ENCODE measurements at places on chromosomes 2 and 18.

DNA sequence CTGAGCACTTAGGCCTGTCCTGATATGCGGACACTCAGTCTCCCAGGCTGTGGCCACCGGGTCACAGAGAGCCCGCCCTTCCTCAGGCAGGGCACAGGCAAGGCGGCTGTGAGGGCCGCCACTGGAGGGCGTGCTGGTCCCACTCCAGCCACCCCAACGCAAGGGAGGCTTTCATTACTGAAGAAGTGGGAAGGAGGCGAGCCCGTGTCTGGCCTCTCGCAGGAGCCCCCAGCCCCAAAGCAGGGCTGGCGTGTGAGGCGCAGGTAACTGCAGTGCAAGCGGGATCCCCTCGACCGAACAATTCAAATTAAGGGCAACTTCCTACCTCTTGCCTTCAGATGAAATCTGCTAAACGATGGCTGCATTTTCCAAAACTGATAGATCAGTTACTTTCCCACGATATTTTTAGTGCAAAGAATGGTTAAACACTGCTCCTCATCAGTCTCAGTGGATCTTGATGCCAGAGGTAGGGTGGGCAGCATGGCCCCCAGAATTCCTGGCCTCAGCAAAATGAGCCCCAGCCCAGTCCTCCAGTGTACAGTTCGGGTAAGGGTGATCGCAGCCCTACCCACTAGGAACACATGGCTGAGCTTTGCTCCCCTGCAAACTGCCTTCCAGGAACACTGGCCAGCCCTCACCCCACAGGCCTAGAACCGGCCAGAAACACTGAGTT lies 97.2 kb downstream of the SEPTIN10 start:
- DNase-seq = peak; percentile 29

GRCh38 chr2:232652505-232652851 lies 19.1 kb downstream of the EFHD1 start:
- no peak for DNase-seq

DNA sequence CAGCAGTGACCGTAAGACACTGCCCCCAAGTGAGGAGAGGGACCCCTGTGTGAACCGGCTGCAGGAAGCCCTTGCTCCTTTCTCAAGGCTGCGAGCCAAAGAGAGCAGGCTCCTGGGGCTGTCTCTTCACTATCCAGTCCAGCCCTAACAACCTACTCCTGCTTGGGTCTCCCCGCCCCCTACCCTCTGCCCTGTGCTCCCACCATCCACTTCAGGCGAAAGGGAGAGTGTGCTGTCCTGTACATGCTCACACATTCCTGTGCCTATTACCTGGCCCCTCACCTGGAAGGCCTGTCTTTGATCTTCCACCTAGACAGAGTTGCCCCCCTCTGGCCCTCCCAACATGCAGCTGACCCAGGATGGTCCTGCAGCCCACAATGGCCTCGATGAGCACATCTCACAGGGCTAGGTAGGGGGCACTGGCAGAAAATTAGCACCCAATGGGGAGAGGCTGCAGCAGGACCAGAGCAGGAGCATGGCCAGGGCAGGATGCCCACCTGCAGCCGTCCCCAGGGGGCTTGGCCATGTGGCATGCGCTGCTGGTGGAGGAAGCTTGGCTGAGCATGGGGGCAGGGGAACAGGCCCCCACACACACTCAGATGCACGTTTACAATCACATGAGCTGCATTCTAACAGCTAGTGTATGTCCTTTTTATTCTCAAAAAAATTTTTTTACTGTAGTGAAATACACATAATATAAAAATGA lies 93.5 kb downstream of the POLR1A start:
- no peak for DNase-seq

GRCh38 chr2:218444692-218445357 lies 25.9 kb downstream of the VIL1 start:
- DNase-seq = no peak

GRCh38 chr2:10876394-10876793 lies 35.3 kb upstream of the KCNF1 start:
- DNase-seq = no peak

DNA sequence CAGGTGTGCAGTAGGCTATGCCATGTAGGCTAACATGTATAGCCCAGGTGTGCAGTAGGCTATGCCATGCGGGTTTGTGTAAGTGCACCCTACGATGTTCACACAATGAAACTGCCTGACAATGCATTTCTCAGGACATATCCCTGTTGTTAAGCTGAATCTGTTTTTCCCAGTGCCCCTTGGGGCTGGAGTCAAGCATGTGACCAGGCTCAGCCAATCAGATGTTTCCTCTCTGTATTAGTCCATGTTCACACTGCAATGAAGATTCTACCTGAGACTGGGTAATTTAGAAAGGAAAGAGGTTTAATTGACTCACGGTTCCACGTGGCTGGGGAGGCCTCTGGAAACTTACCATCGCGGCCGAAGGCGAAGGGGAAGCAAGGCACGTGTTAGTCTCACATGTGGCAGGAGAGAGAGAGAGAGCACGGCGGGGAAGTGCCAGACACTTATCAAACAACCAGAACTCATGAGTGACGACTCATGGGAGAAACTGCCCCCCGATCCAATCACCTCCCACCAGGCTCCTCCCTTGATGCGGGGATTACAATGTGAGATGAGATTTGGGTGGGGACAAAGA lies 24.2 kb downstream of the ITM2C start:
- no peak for DNase-seq

GRCh38 chr2:199979398-199979797 lies 24.0 kb downstream of the MAIP1 start:
- no peak for DNase-seq

- no peak for DNase-seq
These were observed 355.5 kb upstream of the ZEB2 start for GRCh38 chr2:144875290-144875969.

GRCh38 chr2:143321994-143322393 lies 192.8 kb downstream of the ARHGAP15 start:
- no peak for DNase-seq

- DNase-seq = no peak
These were observed 566 bp upstream of the CMPK2 start for GRCh38 chr2:6866275-6866671.

DNA sequence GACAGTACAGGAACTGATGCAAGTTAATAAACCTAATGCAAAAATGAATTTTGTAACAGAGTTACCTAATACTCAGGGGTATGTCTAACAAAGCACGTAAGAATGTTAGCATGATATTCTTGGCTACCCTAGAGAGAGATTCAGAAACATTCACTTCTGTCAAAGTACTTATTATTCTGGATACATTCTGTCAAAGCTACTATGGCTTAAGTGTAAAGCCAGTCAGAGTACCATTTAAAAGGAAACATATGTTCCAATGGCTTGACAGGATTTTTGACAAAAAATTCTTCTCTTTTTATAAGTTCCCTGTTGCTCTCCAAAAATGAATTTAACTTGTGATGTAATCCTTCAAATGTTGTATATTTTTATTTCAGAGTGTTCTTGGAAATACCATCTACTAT lies 85.5 kb downstream of the PIGN start:
- no peak for DNase-seq

- DNase-seq = no peak
These were observed 6.4 kb upstream of the TRIB2 start for GRCh38 chr2:12710301-12710700.

GRCh38 chr2:21646345-21646744 lies 522.6 kb downstream of the TDRD15 start:
- no peak for DNase-seq

- no peak for DNase-seq
These were observed 139.2 kb downstream of the INHBB start for GRCh38 chr2:120485096-120485495.

DNA sequence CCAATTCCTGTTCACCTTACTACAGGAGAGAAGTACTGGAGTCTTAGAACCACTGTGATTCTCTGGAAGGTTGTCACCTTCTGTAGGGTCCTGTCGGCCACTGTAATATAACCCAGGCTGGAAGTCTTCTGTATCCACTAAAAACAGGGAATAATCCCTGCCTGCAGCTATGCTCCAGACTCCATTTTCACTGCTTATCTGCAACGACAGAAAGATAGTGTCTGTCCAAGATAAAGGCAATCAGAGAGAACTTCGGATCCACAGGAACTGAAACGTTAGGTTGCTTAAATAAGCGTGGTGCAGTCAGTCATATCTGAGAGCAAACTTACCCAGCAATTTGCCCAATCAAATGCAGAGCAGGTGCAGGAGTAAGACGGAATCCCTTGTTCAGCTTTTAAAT lies 34.2 kb downstream of the ALS2 start:
- no peak for DNase-seq

- DNase-seq = no peak
These were observed 504.9 kb upstream of the SOX11 start for GRCh38 chr2:5187283-5187682.

DNA sequence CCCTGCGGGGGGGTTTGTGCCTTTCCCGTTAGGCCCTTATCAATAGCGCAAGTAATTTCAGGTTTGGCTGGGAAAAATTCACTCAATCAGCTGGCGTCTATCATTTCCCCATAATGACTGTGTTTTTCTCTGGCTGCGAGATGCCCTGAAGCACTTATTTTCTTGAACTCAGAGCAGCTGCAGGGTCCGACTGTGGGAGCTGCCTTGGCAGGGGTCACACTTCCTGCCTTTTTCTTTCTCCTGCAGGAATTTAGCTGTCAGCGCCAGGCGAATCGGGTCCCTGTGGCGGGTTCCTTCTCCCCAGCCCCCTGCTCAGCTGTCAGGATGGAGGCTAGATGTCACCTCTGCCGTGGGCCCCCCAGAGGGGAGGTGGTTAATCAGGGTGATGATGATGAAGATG lies 81.3 kb upstream of the HPCAL1 start:
- DNase-seq = no peak

- DNase-seq = no peak
These were observed 56.7 kb downstream of the HNRNPLL start for GRCh38 chr2:38546064-38546463.

DNA sequence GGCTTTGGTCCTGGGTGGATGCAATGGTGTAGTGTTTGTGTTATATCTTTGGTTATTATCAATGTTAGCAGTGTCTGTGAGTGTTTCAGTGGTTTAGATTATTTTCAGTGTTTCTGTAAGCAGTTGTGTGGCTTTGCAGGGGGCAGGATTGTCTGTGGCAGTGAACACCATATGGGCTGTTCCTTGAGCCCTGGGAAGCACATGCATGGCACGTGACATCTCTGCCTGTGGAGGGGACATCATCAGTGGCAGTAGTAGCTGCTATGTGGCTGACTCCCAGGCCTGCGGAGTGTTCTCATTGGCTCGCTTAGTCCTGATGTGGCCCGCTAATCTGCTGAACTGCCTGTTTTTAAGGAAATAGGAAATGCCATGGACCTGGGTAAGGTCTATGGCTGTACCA lies 327.5 kb downstream of the GULP1 start:
- DNase-seq = no peak

DNA sequence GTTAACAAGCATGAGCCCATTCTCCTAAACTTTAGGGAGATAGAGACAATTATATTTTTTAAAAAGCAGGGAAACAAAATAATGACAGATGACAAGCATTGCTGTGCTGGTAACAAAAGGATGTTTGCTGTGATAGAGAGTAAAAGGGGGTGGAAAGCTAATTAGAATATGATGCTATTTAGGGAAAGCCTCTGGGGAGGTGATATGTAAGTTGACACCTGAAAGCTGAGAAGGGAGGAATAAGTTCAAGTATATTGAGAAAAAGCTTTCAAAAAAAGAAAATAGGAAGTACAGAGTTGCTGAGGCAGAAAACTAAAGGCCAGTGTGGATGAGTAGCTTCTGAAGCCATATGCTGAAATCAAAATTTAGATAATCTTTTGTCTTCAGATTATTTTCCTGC lies 565.2 kb upstream of the NRXN1 start:
- no peak for DNase-seq

DNA sequence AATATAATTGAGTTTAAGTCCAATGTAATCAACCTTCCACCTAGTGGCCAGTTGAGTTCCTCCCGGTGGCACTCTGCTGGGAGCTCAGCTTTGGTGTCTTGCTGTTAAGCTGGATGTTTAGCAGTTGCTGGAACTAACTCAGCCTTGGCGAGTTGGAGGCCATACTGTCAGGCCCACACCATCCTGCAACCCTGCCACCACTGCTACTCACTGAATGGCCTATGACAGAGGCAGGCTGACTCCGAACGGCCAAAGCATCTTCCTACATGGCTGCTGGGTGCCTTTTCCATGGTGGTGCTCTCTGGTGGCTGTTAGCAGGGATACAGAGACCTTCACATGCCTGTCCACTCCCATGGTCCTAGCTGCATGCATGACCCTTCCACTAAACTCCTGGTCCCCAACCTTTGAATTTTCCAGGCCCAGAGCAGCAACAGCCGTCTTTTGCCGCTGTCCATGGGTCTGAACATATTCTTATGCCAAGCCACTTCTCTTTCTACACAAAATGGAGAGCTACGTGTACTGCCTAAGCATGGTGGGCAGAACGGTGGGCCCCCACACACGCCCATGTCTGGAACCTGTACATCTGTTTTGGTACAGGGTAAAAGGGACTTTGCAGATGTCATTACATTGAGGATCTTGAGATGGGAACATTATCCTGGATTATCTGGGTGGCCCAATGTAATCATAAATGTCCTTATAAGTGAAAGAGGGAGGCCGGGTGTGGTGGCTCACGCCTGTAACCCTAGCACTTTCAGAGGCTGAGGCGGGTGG lies 15.0 kb upstream of the TRAF3IP1 start:
- peak; percentile 10 for DNase-seq

DNA sequence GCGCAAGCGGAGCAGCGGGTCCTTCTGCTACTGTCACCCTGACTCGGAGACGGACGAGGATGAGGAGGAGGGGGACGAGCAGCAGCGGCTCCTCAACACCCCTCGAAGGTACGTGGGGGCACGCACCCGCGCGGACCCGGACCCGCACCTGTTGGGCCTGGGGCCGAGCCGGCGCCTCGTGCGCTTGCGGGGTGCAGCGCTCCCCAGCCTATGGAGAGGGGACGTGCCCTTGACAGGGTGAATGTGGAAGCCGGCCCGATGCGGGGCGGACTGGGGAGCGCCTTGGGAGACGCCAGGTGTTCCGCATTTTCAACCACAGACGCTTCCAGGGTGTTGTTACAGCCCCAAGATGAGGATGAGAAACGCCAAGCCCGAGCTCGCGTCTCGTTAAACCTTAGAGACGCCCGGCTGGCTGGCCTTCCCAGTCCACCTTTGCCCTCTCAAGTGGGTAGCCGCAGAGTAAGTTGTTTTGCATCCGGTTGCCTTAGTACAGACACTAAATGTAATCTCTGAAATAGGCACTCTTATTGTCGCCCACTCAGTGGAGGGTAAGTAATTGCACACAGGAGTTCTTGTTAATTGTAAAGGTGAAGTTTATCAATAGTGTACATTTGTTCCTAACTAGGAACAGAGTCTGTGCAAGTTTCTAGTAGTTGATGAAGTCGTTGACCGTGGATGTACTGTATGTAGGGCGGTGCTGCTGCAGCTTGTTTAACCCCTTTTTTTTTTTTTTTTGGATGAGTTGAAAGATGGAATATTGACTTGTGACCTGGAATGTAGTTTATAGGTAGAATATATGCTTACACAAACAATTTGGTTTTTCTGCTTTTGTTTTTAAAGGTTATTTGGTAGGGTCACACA lies 815 bp downstream of the GMCL1 start:
- no peak for DNase-seq
